Naive thymus-derived CD8-positive, alpha-beta T cell (primary cell): ENCODE measurements at places on chromosomes 1 and 21. TPM values are rescaled to one million over a fixed set of nuclear protein-coding genes. Genes with fewer than 3 reads are reported as not detected.
A peak's percentile ranks its signal among the peaks of the same experiment; 100 is the strongest.

- DNase-seq = no peak
Measured at GRCh38 chr1:114505148-114505561, 5.8 kb downstream of the TRIM33 start.

GRCh38 chr21:25191141-25191540, 416.1 kb downstream of the MRPL39 start:
- DNase-seq = no peak

DNA sequence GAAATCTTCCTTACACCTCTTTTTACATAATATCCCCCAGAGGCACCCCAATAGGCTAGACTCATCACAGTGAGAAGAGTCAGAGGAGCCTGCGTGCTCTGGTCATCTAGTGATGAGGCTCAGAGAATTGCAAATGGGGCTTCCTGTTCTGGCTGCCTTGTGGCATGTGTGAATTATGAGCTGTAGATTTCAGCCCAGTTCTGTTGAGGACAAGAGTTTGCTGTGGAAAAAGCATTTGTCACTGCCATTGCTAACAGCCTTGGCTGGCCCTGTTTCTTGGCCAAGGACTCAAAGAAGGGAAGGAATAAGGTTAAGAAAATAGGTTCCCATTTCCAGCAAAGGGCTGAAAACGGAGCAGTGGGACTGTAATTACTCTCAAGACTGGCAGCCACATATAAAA, 30.7 kb downstream of the MRAP start:
- DNase-seq = no peak

DNA sequence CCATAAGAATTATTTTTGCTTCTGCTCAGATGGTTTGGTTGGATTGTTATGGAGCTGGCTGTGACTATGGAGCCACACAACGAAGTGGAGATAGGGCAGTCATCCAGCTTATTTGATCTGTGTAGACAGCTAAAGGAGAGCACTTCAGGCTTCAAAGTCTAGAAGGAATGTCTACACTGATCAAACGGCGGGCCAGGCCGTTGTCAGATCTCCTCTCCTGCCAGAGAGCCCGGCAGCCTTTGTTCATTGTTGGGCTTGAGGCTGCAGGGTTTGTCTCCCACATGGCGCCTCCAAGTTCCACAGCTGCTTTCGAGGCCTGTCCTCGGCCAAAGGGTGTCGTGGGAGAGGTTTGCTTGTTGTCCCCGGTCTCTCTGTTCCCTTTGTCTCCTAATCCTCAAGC, 2.8 kb upstream of the STMN1 start:
- no peak for DNase-seq

GRCh38 chr1:10495475-10495817, 20.7 kb downstream of the PEX14 start:
- DNase-seq = no peak

- no peak for DNase-seq
Measured at GRCh38 chr1:196980859-196981258, 3.5 kb downstream of the CFHR5 start.

GRCh38 chr1:1259951-1260600, 13.6 kb upstream of the C1QTNF12 start:
- DNase-seq = no peak

- no peak for DNase-seq
Measured at GRCh38 chr1:48853006-48853405, 76.3 kb upstream of the BEND5 start.

DNA sequence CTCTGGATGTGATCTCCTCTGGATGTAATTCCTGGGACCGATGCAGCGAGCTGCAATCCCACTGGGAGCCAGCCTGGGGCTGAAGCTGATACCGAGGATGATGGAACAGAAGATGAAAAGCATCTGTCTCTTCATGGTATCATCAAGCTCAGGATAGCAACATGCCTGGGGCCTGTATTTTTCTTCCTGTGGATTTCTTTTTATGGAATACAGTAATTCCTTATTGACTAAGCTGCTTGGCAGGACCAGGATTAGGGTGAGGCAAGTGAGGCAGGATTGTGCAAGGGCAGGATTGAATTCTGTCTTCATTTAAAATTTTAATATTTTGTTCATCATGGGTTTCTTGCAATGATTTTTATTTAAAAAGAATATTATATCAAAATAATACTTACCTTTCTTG, 86.6 kb downstream of the SLC25A24 start:
- DNase-seq = no peak

DNA sequence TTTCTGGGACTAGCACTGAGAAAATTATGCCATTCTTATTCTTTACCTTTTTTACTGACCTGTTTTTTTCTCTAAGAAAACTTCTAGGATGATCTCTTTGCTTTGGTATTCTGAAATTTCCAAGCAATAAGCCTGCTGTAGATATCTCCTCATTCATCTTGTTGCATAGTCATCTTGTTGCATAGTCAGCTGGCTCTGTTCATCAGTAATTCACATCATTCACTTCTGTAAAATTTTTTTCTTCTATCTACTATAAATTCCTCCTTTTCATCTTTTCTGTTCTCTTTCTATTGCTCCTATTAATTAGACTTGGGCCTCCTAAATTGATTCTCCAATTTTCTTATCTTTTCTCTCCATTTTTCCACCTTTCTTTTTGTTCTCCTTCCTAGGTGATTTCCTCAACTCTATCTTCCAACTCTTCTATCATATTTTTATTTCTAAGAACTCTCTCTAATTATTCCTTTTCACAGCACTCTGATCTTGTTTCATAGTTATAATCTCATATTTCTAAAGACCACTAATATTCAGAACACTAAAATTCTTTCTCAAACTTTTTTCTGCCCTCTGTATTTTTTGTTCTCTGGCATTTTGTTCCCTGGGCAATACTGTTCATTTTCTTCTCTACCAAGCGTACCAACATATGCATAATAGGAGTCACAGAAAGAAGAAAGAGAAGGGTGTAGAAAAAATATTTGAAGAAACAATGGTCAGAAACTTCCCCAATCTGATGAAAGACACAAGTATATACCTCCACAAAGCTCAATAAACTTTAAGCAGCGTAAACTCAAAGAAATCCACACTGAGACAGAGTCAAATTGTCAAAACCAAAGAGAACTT, 17.7 kb downstream of the TUT4 start:
- DNase-seq = no peak

DNA sequence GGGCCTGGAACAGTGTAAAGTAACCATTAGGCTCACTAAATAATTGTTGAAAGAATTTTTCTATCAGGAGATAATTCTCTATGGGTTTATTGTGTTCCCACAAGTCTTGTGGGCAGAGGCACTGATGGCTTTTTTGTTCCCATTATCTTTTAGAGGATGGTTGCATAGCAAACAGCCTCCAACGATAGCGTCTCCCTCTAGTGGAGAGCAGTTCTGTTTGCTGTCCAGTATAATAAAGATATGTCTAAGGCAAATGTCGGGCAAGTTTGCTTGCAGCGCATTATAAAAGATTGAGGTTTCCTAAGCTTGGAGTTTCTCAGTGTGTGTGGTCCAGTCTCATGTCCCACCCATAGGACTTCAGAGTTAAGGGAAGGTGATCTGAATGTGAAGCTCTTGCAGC, 1.3 kb upstream of the SLC6A17 start:
- no peak for DNase-seq

DNA sequence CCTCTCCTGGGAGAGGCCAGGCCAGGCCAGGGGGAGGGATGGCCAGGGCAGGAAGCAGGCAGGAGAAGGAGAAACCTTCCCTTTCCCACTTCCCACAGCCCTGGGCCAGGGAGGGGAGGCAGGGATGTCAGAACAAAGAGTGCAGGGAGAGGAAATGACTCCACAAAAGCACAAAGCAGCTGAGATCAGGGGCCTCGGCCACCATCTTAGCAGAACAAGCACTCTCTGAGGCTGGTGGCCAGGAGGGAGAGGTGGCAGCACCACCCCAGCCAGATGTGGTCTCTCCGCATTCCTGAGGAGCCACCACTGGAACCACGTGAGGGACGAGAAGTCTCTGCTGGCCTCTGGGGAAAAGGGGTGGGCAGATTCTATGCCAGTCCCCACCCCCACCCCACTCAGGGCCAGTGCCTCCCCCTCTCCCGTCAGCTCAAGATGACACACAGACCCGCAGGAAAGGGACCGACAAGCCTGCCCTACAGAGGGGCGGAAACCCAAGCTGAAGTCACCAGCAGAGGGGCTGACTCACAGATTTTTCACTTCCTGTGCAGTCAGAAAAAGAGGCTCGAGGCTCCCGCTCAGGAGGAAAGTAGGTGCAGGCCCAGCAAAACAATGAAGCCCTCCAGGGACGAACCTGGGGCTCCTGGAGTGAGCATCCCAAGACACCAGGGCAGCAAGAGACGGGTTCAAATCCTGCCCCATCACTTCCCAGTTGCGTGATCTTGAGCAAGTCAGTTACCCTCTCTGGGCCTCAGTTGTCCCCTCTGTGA, 24.1 kb upstream of the ALDH4A1 start:
- DNase-seq = peak; percentile 62

- DNase-seq = no peak
Measured at GRCh38 chr1:214842856-214843255, 239.7 kb upstream of the KCNK2 start.

- no peak for DNase-seq
Measured at GRCh38 chr1:201371276-201371675, 6.2 kb downstream of the TNNT2 start.

GRCh38 chr21:34272321-34272720, 91.5 kb upstream of the KCNE2 start:
- DNase-seq = no peak

DNA sequence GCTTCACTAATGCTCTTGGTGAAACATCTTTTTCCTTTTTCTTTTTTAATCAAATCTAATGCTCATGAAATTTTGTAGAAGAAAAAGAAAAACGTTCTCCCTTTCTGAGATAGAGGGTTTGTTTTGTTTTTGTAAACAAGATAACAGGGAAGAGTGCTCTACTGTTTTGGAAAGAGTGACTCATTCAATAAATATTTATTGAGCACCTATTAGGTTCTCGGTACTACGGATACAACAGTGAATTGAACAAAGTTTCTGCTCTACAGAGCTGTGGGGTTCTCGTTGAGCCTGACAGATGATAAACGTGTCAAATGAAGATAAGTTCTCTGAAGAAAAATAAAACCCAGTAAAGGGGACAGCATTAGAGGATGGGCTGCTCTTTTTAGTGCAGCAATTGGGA, 7.0 kb downstream of the PGM1 start:
- DNase-seq = no peak

DNA sequence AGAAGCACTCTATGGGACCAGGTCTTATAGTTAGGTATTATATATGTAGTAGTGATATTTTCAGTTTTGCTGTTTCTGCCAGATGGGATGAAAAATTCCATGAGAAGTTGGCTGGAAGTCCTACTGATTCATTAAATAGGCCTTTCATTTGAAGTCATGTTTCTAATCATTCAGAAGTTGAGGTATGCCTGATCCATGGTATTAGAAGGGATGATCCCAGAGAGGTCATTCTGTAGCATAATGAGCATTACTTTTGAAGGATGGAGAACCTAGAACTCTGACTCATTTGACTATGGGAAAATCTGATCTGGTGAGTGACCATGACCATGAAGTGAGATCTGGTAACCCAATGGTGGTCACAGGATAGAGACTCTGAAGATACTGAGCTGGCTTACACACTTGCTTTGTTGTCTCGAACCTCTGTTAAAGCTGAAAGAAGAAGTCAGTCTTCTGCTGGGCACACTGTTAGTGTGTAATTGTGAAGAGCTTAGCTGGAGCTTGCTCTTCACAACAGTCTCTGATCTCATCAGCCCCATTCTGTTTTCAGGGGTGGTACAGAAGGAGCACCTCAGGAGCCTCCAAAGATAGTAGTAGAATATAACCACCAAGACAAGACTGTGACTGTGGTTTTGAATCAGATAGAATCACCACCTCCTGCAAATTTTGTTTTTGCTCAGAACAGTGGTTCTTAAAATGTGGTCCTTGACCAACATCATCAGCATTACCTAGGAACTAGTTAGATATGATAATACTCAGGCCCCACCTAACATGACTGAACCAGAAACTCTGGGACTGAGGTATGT, 9.0 kb downstream of the MGST3 start:
- DNase-seq = no peak

DNA sequence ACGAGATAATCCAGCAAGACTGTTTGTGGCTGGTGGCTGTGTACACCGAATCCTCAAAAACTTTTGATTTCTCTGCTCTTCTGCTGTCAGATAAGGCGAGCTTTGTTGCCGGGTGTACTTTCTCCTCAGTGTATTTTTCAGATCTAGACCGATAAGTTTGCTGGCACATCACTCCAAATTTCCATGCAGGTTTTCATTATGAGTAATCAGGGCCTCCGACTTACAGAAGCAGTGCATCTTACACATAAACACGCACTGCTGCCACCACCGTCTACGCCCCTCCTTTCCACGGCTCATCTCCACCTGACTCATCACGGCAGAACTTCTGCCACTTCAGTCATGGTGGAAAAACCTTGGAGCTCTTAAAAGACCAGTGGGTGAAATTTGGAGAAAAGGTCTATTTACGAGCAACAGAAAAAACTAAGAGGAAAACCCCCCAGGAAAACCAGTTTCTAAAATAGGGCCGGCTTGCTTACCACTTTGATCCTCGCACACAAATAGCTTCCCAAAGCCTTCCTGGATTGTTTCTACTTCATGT, 7.7 kb downstream of the ZBTB21 start:
- no peak for DNase-seq

DNA sequence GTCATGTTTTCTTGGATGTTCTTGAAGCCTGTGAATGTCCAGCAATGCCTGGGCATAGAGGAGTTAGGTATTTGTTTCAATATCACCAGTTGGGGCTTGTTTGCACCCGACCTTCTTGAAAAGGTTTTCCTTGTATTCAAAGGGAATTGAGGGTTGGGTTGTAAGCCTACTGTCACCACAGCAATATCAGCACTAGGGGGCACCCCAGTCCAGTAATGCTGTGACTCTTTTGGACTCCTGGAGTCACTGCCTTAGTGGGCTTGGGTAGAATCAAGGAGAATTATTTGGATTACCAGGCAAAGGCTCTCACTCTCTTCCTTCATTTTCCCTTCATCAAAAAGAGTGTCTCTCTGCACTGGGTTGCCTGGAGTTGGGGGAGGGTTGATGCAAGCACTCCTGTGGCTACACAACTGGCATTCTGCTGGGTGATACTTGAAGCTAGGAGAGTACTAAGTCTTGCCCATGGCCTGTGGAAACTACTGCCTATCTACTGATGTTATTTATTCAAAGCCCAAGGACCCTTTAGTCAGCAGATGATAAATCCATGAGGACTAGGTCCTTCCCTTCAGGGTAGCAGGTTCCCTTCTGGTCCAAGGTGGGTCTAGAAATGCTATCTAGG, 34.5 kb downstream of the OR10R2 start:
- peak; percentile 6 for DNase-seq

GRCh38 chr1:186689376-186689775, 9.2 kb upstream of the PTGS2 start:
- DNase-seq = no peak

- DNase-seq = no peak
Measured at GRCh38 chr1:194117582-194117981, 931.2 kb upstream of the B3GALT2 start.

GRCh38 chr1:192657760-192658159, 21.8 kb downstream of the RGS13 start:
- no peak for DNase-seq

Gene AMY1B
- total RNA-seq = not detected

Gene UBL4B
- total RNA-seq = not detected

Gene TESK2
- total RNA-seq = 10.0 TPM

Gene KRTAP12-2
- not detected for total RNA-seq

Gene CD1D
- total RNA-seq = 0.27 TPM

Gene S100A7A
- total RNA-seq = not detected

Gene ESPN
- total RNA-seq = 2.3 TPM

Gene NEK2
- total RNA-seq = not detected

Gene OSCP1
- 1.4 TPM for total RNA-seq

Gene TCHHL1
- total RNA-seq = not detected
